ENCODE measurements at places on chromosomes 6 and 20.

GRCh38 chr20:15445056-15445840 is 1107.8 kb upstream of the FLRT3 start:
- DNase-seq, result no peak

- DNase-seq, result peak; percentile 76
These were observed 678.6 kb upstream of the CITED2 start for GRCh38 chr6:140052736-140053729.

DNA sequence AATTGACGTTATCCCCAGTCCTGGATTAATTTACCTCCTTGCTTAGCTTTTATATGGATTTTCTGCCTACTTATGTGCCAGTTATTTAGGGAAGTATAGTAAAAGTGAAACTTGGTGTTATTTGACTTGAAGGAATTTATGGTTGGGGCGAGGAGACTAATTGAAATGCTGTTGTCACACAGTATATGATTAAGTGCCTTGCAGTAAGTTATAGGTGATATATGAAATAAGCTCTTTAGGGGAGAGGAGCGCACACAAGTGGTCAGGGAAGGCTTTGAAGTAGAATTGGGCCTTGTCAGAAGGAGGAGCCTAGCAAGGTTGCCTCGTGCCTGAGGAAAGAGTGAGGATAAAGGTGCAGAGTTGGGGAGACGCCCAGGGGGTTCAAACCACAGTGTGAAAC is 20.5 kb downstream of the NCOA7 start:
- DNase-seq, result no peak

DNA sequence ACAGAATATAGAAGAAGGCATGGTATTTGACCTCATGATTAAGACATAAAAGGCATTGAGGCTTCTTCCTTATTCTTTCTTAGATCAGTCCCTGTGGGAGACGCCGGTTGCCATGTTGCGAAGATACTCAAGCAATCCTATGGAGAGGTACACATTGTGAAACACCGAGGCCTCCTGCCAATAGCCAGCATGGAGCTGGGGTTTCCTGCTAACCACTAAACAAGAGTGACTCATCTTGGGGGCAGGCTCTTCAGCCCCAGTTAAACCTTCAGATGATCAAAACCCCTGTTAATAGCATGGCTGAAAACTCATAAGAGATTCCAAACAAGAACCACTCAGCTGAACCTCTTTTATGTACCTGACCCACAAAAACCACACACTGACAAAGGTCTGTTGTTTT is 478.8 kb downstream of the CD83 start:
- DNase-seq, result peak; percentile 66

DNA sequence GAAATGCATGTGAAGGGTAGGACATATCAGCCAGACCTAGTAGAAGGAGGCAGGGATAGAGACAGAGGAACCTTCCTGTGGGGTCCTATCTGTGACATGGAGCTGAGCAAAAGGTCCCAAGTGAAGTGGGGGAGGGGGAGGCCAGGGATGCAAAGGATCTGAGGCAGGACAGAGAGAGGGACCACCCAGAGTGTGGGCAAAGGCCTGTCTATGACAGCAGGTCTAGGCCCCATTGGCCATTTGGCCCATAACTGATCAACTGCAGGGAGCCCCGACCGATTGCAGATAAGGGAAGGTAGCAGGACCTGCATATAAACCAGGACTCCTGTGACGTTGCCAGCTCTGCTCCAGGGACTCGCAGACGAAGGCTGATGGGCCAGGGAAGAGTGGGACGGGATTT is 49.6 kb upstream of the SYNDIG1 start:
- no peak for DNase-seq

DNA sequence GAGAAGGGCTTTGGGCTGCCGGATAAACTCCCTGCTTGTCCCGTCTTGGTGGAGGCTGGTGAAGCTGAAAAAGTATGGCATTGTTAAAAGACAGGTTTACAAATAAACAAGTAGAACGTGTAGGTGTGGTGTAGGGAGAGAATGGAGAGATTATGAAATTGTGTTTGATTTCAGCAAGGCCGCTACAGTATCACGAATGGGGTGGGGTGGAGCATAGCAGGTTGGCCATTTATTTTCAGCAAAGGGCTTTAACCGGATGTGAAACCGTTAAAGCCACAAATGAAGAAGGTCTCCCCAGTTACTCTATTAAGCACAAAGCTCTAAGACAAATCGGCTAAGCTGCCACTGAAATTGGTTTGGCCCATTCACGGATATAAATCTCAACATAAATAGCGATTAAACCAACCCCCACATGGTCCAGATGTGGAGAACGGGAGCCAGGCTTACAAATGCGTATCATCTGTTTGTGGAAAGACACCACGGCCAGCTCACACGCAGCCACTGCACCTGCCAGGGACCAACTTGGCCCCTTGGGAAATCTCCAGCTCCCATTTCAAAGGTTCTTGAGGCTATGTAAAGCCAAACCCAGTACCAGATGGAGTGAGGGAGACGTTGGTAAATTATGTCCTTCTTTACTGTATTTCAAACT is 94.0 kb downstream of the ZMYND8 start:
- no peak for DNase-seq
